Retina (tissue), 1 donor: ENCODE measurements at places on chromosomes 1 and 21.

GRCh38 chr1:32273391-32274208, 18.3 kb upstream of the HDAC1 start:
- DNase-seq, result no peak

DNA sequence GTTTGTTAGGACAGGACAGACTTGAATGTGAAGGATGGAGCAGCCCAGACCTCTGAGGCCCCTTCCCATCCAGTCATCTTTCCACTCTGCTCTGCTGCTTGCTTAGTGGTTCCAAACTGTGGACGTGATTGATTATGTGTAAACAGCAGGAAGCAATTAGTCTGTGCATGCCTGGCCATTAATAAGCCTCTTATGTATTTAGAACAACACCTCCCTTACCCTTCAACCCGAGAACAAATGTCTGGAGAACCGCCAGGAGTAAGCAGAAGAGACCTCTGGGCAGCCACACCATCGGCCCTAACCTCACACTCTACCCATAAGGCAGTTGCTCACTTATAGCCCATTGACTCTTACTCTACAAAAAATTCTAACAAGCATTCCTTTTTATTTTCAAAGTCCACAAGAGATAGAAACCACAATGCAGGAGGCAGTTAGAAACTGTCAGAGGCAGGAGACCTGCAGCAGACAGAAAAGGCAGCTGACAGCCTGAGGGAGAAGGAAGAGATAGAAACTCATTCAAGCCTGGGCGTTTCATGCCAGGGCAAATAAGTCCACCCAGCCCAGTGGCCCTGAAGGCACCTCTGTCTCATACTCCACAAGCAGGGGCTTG, 5.8 kb upstream of the EPHA8 start:
- no peak for DNase-seq

DNA sequence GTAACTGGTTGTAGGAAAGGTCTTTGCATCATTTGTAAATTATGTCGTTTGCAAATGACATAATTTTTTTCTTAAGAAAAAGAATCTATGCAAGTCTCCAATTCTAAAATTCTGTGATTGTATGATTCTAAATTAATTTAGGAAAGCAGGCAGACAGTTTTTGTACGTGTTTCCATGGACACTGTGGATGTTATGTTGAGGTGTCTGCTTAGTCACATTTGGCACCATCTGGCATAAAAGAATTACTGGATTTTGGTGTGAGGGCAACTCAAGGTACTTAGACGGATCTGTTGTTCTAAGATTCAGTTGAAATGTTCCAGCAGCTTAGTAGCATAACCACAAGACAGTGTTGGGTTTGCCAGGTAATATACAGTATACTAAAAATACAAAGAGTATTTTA, 42.5 kb downstream of the C1orf21 start:
- DNase-seq, result no peak

DNA sequence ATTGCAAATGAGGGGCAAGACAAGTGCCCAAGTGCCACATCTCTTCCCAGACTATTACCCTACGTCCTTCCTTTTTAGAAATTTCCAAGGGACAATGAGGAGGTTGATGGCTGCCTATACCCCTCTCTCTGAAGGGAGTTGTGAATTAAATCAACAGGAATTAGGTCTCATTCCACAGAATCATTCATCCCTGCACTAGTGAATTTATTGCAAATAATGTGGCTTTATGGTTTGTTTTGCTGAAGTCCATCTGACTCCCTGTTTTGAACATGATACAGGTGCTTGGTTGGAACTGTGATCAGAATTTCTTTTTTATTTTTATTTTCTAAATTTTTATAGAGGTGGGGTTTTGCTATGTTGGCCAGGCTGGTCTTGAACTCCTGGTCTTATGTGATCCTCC, 34.3 kb upstream of the THEM4 start:
- DNase-seq, result no peak

DNA sequence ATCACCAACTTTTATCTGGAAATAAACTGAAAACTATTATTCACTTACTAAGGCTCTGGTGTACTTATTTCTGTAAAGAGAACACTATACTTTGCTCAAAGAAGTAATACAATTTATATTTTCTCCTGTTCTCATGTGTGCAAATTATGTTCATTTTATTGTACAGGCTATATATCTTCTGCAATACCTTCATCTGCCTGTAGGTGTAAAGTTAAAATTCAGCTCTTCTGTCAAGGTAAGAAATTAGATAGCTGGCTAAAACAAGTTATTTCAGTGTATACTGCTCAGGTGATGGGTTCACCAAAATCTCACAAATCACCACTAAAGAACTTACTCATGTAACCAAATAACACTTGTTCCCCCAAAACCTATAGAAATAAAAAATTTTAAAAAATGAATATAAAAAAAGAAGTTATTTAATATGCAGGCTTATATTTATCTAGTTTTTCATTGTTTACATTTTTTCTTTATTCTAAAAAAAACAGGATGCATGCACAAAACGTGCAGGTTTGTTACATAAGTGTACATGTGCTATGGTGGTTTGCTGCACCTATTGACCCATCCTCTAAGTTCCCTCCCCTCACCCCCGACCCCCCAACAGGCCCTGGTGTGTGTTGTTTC, 81.5 kb downstream of the PTGER3 start:
- no peak for DNase-seq

DNA sequence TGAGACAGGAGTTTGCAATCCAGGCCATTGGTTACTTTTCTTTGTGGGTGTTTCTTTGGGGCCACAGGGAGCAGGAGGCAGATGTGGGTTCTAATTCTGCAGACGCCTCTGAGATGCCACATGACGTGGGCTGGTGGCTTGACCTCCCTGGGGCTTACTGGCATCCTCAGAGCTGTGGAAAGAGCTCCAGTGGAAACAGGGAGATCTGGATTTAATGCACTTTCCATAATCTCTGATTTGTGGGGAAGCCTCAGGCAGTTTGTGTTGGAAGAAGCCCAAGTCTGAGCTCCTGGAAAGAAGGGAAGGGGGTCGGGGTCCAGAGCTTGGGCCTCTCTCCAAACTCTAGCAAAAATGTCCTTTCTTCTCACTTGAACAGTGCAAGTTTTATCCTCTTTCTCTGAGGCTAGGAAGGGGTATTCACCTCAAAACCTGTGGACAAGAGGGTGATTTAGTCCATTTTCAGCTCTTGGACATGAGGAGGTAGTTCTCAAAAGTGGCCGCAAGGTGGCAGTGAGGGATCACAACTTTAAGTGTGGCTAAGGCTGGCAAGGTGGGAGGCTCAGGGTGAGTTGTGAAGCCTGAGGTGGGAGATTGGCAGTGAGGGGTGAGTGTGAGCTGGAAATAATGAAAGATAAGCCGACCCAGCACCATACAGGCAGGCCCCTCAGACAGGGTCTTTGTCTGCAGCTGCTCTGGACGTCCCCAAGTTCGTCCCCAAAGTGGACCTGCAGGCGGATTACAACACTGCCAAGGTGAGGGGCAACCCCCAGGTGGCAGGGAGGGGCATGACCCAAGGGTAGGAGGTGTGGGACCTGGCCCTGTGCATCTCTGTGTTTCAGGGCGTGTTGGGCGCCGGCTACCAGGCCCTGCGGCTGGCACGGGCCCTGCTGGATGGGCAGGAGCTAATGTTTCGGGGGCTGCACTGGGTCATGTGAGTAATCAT, 9.2 kb downstream of the IKBKE start:
- peak; percentile 74 for DNase-seq

DNA sequence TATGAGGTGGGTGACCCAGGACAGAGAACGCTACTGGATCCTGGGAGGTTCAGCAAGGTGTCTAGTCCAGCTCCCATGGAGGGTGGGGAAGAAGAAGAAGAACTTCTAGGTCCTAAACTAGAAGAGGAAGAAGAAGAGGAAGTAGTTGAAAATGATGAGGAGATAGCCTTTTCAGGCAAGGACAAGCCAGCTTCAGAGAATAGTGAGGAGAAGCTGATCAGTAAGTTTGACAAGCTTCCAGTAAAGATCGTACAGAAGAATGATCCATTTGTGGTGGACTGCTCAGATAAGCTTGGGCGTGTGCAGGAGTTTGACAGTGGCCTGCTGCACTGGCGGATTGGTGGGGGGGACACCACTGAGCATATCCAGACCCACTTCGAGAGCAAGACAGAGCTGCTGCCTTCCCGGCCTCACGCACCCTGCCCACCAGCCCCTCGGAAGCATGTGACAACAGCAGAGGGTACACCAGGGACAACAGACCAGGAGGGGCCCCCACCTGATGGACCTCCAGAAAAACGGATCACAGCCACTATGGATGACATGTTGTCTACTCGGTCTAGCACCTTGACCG, 8.6 kb upstream of the PIGV start:
- DNase-seq, result no peak

DNA sequence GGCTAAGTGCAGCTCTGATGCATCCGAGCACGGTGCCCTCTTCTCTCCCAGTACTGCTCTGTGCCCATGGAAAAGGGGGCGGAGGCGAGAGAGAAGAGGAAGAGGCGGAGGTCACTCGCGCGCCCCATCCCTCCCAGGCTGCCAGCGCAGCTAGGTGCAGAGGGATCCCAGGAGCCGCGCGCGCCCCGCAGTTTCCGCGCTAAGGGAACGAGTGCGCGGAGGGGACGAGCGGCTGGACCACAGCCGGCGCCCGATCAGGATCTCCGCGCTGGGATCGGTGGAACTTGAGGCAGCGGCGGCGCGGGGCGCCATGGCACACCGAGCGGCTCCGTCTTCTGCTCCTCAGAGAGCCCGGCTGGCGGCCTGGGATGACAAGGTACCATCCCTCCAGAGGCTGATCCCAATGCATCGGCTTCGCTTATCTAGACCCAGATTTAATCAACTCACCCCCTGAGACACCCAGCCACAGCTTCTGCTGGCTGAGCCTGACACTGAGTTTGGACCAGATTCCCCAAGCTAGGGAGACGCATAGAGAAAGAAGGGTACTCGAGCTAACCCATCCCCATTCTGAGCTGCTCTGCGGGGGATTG, at the start of gene PTGFR:
TSS of gene PTGFR (plus strand) at position 114 of the 590 bp plus-strand sequence. CDS start 1,770 bp downstream, outside the sequence.
- DNase-seq, result peak; percentile 87

- DNase-seq, result no peak
These were observed 84.1 kb upstream of the NEGR1 start for GRCh38 chr1:72366466-72366865.

GRCh38 chr1:15068997-15069396, 84.5 kb upstream of the TMEM51 start:
- DNase-seq, result no peak

GRCh38 chr1:246086191-246086590, 420.9 kb downstream of the SMYD3 start:
- DNase-seq, result no peak

- DNase-seq, result peak; percentile 86
These were observed 1.6 kb upstream of the BARHL2 start for GRCh38 chr1:90718411-90719329.

GRCh38 chr1:17653728-17654351, 101.3 kb upstream of the ACTL8 start:
- DNase-seq, result peak; percentile 83

DNA sequence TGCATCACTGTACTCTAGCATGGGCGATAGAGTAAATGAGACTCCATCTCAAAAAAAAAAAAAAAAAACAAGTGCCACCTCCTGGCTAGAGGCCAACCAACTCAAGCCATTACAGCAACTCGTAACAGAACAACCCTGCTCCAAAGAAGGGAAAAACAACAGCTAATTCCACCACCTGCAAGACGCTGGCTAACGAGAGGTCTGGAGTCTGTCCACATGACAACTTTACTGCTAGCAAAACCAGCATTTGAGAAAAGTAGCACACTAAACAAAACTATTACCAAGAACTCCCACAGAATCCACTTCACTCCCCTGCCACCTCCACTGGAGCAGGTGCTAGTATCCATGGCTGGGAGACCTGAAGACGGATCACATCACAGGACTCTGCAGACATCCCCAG, 24.1 kb upstream of the EGLN1 start:
- DNase-seq, result no peak

- no peak for DNase-seq
These were observed 1.4 kb upstream of the KLHL21 start for GRCh38 chr1:6603915-6604558.

DNA sequence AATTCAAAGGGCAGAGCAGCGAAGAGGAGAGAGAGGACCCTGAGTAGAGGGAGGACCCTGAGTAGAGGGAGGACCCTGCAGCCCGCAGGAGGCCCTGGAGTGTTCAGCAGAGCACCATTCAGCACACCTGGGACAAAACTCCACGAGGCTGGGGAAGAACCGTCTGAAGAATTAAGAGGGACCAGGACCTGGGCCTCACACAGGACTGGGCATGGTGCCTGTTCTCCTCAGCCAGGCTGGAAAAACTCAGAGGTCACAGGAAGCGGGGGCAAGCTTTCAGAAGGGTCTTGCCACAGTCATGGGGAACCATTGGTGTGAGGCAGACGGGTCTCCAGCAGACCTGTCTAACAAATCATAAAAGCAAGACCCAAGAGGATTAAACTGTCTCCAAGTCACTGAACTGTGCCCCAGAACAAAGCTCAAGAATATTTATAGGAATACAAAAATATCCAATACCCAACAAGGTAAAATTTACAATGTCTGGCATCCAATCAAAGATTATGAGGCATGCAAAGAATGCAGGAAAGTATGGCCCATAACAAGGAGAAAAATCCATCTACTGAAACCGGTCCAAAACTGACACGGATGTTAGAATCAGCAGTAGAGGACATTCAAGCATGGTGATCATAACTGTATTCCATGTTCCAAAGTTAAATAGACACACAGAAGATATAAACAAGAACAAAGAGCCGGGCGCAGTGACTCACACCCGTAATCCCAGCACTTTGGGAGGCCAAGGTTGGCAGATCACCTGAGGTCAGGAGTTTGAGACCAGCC, 30.6 kb downstream of the MORN1 start:
- no peak for DNase-seq

GRCh38 chr1:192561301-192561700, 14.3 kb upstream of the RGS1 start:
- DNase-seq, result no peak

DNA sequence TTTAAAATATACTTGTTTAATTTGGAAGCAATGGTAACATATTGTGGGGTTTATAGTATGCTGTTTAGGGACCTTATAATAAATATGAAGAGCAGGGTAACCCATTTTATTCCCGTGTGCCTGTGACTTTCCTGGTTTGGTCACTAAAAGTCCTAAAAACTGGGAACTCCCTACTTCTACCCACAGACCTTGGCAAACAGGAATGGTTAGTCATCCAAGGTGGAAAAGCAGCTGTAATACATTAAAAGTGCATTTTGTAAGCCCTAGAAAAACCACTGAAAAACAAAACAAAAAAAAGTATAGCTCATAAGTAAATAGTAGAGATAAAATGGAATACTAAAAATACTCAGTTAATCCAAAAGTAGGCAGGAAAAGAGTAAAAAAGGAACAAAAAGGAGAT, 538.9 kb downstream of the LMO4 start:
- no peak for DNase-seq

DNA sequence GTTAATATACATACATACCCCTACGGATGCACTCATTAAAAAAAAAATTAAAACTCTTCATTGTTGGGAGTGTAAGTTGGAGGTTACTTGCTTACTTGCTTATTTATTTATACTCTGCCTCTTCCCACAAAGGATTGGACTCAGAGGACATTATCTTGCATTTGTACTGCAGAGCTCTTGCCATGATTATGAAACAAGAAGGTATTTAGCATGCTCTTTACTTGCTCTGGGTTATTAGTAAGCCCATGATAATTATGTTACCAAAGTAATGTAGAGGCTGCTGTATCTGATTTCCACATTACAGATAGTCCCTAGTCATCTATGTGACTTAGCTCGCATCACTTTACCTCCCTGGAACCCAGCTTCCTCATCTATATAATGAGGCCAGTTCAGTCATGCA, 355.1 kb upstream of the PTBP2 start:
- no peak for DNase-seq
